NCI-H2029 treated with DMSO at 0.1 percent for 48 hours (cell line): ENCODE measurements at places on chromosomes 5 and 9.

- DNase-seq: no peak
Observed at GRCh38 chr5:77389746-77390145, 102.4 kb downstream of the WDR41 start.

GRCh38 chr5:99747342-99747741 is 787.8 kb upstream of the FAM174A start:
- no peak for DNase-seq

DNA sequence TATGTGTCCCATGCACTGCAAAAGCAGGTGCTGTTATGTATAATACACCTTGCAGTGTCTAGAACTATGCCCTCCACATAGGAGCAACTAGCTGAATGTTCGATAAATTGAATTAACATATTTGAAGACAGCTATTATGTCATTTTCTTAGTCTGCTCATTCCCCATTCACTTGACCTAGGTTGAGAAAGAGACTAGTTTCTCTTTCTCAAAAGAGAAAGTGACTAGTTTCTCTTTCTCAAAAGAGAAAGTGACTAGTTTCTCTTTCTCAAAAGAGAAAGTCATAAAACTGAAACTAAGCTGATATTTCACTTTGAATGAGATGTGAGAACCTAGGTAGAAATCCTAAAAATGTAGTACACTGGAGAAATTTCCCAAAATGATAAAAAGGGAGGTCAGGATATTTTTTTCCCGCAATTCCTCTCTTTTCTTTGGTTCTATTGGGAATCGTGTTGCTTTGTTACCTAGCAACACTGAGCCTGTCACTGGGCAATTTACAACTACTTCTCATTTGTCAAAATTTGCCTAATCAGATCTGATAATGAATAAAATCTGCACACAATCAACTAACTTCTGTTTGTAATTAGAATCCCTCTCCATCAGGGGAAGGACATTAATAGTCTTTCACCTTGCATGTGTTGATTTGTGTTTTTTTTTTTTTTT is 132.0 kb upstream of the GRIA1 start:
- no peak for DNase-seq

DNA sequence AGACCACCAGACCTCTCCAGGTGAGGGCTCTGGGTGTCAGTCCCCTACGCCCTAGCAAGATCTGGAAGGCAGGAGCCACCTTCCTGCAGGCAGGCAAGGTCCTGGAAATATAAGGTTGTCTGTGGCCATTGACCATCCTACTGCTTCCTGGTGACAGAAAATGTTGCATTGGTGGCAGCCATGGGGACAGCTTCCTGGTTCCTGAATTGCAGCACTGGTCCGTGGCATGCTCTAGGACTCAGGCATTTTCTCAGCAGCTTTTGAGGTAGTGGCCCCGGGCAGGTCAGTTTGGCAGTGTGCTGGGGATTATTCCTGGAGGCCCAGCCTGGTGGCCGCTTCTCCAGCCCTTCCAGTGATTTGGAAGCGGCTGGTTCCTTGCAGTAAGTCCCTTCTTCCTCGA is 36.6 kb upstream of the KCNMB1 start:
- DNase-seq: no peak

DNA sequence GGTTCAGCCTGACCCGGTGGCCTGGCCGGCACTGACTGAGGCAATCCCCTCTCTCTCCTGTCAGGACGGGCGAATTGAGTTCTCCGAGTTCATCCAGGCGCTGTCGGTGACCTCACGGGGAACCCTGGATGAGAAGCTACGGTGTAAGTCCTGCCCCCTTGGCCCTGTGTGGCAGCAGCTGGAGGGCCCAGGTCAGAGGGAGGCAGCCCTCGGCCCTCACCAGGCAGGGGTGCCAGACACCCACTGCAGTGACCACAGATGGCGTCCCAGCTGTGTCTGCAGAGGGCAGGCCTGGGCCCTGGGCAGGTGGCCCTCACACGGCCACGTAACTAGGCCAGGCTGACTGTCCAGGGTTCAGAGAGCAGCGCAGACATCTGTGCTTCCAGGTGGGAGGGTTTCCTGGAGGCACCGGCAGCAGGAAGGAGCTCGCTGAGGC is 45.9 kb upstream of the HMCN2 start:
- DNase-seq: no peak

GRCh38 chr5:65882278-65882677 is 44.1 kb upstream of the ERBIN start:
- no peak for DNase-seq
